PC-3 (cell line): ENCODE measurements at places on chromosomes 12 and 14.
A peak's percentile ranks its signal among the peaks of the same experiment; 100 is the strongest.

DNA sequence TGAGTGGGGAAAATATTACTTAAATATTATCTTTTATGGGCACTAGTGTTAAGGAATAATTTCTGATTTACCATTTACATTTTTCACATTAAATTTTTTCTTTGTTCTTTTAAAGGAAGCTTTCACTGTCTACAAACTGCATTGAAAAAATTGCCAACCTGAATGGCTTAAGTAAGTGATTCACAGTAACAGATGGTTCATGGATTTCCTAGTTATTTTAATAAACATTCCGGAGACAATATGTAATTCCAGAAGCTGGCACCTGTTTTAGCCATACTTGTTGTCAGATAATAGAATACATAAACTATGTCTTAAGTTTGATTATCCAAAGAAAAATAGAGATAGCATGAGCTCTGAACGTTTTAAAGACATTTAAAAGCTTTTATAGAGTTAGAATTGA is 17.1 kb downstream of the DNAL1 start:
- no peak for DNase-seq

GRCh38 chr12:102300824-102301461 is 103.3 kb upstream of the PMCH start:
- peak; percentile 35 for DNase-seq

DNA sequence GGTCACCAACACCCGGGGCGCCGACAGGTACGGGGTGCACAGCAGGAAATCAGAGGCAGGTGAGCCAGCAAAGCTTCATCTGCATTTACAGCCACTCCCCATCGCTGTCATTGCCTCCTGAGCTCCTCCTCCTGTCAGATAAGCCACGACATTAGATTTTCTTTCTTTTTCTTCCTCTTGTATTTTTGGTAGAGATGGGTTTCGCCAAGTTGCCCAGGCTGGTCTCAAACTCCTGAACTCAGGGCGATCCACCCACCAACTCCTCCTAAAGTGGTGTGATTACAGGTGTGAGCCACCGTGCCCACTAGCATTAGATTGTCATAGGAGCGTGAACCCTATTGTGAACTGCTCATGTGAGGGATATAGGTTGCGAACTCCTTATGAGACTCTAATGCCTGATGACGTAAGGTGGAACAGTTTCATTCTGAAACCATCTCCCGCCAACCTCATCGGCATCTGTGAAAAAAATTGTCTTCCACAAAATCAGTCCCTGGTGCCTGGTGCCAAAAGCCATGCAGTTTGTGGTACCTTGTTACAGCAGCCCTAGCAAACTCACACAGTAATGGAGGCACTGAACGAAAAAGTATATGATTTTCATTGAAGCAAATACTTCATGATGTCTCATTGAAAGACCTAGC is 1.5 kb downstream of the STYK1 start:
- DNase-seq: peak; percentile 13

DNA sequence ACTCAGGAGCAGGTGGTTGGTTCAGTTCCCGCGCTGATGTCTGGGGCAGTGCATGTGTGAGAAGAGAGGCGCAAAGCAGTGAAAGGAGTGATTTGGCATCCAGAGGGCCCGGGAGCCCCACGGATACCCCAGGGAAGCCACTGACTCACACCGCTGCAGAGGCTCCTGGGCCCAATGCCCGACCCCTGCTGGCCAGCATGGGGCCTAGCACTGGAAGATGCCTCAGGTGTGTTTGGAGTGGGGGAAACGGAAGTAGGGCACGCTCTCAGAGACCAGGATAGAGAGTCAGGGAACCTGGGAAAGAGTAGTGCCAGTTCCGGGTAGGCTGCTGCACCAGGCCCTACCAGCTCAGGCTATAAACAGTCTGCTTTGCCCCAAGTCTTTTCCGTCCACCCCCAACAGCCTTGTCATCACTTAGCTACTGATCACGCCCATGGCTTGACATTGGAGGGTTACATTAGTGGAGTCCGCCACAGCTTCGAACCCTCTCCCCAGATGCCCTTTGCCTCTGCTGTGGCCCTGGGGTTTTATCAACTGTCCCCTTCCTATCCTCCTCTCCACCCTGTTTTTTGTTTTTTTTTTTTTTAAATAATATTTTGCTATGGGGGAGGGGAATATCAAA is 9.5 kb upstream of the CSAD start:
- DNase-seq: peak; percentile 52

GRCh38 chr12:66002812-66003211 is 127.7 kb downstream of the LLPH start:
- DNase-seq: no peak

DNA sequence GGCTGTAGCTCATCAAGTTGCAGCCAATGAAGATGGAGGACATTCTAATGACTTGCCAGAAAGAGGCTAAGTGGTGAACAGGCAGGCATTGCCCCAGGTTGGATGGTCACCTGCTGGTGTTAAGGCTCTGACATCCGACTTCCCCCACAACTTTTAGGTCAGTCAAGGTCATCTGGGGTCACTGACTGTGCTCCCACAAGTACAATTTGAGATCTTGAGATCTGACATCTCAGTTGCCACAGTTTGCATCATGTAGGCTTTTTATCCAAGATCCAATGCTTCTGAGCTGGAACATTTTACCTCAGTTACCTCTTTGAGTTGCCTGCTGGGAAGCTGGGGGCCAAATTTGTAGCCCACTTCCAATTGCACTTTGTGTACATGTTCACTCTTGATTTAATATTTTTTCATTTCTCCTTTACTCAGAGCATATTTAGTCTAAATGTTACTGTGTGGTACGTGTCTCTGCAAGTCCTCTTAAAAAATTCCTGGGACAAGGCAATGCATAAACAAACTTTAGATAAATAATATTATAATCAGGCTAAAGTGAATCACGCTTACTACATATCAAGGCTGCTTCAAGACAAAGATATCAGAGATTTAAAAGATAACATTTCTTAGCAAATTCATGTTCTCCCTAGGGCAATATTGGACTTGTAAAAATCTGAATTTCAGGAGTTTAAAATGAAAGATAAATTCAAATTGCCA is 61.4 kb downstream of the SEL1L start:
- no peak for DNase-seq

DNA sequence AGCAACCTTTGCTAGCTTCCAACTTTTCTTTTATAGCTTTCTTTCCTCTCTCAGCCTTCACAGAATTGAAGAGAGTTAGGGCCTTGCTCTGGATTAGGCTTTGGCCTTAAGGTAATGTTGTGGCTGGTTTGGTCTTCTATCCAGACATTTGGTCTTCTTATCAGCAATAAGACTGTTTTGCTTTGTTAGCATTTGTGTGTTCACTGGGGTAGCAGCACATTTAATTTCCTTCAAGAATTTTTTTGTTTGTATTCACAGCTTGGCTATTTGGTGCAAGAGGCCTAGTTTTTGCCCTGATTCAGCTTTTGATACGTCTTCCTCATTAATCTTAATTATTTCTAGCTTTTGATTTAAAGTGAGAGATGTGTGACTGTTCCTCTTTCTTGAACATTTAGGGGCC is 130.8 kb downstream of the RAD51B start:
- no peak for DNase-seq

GRCh38 chr14:56065621-56066290 is 52.5 kb upstream of the PELI2 start:
- no peak for DNase-seq

GRCh38 chr12:30830751-30831150 is 76.0 kb upstream of the CAPRIN2 start:
- no peak for DNase-seq

- DNase-seq: no peak
Measured at GRCh38 chr12:69834576-69834975, 9.5 kb downstream of the MYRFL start.

DNA sequence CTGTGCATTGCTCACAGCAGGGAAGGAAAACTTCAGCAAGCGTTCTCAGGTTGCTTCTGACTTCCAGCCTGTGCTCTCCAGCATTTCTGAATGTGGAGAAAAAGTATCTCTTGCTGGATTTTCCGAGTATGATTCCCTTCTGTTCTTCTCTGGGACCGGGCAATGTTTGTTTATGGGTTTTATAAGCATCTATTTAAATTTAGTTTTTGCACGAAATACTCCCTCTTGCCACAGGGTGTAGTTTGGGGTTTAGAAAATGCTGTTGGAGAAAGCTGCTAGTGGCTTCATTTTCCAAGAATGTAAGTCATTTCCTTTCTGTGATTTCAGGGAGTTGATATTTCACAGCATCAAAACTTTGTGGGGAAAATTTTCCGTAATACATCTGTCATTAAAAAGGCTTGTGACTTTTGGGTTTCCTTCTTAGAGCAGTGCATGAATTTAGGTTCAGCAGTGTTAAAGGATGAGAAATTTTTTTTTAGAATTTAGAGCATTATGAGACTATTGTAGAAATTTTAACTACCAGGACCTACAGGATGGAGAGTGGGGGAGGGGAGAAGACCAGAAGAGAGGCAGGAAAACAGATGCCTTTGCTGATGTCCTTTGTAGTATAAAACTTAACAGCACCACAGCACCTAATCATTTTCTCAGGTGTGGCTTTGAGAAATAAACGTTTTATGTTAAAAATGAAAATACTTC is 1.5 kb downstream of the FRMD6 start:
- DNase-seq: peak; percentile 77

GRCh38 chr14:21047378-21047781 is 5.2 kb downstream of the RNASE7 start:
- DNase-seq: no peak

GRCh38 chr12:989751-990660 is 1.0 kb upstream of the ERC1 start:
- peak; percentile 56 for DNase-seq

GRCh38 chr12:115341442-115341841 is 657.5 kb upstream of the TBX3 start:
- DNase-seq: peak; percentile 99

GRCh38 chr14:94217116-94217515 is 43.0 kb downstream of the PPP4R4 start:
- no peak for DNase-seq

GRCh38 chr12:97292588-97292987 is 170.0 kb upstream of the RMST start:
- DNase-seq: no peak

- no peak for DNase-seq
Measured at GRCh38 chr14:57560681-57561080, 67.0 kb upstream of the CCDC198 start.

GRCh38 chr12:53937596-53938325 is 870 bp upstream of the HOXC13 start:
- DNase-seq: no peak

DNA sequence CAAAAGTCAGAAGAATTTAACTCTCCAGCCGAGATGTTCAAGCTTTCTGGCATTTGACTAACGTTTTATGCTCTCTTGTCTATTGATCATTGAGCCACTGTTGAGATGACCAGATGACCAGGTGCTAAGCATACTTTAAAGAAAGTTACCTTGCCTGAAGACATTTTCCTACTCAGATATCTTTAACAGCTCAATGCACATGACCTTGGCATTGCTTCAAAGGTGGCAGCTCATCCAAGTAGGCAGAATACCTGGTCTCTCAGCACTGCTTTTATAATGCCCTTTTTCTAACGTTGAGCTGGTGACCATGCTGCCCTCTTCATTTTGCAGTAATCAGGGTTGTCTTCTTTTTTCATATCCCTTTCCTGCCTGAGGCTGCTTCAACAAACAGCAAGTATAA is 358.1 kb downstream of the RAD51B start:
- peak; percentile 28 for DNase-seq

- no peak for DNase-seq
Measured at GRCh38 chr12:72035625-72036024, 97.0 kb downstream of the TPH2 start.

DNA sequence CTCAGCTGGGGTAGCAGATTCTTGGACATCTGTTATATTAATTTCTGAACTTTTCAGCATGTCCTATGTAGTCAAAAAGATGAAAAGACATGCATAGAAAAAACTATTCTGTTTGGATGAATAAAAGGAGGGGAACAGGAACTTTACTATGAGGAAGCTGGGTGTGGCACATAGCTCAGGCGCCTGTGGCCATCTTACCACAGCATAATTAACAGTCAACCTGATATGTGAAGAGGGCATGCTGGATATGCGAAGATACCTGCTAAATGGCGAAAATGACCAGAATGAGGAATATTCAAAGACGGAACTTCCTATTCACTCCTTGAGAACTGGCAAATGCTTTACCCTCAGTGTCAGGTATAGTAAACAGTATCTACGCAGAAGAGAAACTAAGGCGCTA is 18.4 kb downstream of the SETD3 start:
- DNase-seq: no peak

DNA sequence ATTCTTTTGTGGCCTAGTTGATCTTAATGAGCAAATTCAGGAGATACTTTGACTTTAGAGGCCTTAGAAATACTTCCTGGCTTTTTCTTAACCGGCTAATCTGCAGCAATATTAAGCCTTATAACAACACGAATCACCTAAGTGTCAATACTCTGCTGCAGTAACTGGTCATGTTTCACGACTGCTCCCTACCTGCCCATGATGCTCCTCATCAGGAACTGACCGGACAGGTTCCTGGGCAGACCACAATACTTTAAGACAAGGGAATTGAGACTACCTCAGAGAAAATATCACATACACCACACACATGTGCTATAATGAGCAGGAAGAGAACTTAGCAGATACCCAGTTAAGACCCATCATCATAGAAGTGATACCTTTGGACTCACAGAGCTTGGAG is 211.9 kb upstream of the BMP4 start:
- peak; percentile 96 for DNase-seq

DNA sequence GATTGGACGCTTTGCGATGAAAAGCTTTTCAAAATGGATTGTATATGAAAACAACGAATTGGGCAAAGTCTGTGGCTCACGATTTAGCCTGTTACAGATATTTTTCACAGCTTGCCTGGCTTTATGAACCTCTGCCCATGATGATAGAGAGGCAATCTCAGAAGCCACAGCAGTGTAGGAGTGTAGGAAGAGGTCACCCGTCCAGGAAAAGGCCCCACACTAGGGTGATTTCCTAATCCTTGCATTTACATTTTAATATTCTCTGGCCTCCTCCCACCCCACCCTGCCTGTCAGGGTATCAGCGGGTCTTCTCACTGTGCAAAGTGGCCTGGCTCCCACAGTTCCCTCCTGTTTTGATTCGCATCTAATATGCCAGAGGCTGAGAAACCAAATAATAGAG is 81.8 kb upstream of the FOXN3 start:
- DNase-seq: no peak

GRCh38 chr12:114729731-114730130 is 45.8 kb upstream of the TBX3 start:
- peak; percentile 47 for DNase-seq

DNA sequence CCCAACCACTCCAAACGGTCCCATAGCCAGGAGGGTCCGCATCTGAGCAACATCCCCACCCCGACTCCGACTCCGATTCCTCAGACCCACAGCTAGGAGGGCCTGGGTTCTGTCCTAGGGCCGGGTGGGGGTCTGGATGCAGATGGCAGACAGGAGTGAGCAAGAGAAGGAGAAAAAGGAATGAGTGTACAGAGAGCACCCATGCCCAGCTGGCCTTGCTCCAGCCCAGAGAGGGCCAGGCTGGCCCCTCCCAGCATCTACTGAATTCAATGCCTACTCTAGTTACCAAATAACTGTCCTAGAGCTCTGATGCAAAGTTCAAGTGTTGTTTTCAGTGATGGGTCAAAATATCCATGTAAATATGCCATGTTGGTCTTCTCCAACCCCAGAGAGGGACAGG is 40.8 kb downstream of the VDR start:
- DNase-seq: no peak

- no peak for DNase-seq
Measured at GRCh38 chr12:112309797-112310196, 72.4 kb downstream of the HECTD4 start.
